Stimulated activated CD4-positive, alpha-beta T cell treated with anti-CD3 and anti-CD28 coated beads, Interleukin-1b, Interleukin-23, amount 100 ng/mL, for 24 hours (primary cell): ENCODE measurements at places on chromosomes 4 and X.

DNA sequence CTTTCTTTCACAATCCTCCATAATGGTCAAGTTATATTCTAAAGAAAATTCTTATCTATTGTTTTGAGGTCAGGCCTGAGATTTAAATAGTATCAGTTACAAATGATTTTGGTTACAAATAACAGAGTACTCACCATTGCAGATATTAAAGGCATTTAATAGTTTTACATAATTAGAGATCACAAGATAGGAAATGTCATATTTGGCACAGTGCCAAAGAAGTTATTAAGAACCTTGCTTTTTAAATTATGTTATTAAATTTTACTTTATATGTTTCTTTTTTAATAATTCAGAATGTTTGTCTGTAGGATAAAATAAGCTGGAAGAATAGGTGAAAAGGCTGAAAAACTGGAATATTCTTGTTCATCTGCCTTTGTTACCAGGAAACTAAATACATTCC, 1174.7 kb downstream of the PCDH18 start:
- no peak for DNase-seq

DNA sequence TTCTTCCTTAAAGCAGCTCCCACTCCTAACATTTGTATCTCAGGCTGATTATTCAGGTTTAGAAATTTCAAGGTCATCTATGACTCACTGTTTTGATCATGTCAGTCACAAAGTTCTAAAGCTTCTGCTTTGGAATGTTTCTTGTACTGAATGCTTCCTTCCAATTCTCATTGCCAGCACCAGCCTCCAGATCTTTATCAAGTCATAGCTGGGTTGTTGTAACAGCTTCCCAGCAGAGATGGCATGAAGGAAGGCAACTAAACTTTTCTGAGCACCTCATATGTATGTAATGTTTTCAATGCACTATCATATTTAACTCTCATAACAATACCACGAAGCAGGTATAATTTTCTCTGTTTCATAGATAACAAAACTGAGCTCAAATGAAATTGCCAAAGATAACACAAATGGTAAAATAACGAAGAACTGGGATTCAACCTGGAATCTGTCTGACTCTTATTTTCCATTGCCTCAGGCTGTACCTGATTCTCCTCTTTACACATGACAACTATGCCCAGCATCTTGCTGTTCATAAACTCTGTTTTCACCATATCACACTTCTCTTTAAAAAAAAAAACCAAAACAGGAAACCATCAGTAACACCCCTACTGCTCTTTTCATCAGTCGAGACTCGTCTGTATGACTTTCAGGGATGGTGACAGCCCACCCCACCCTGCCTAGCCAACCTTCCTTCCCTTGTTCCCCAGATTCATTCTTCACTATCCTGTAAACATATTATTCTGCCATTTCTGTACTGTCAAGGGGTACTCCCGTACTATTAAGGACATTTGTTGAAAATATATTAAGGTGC, 13.4 kb downstream of the TRPC3 start:
- no peak for DNase-seq

GRCh38 chrX:43224496-43224895, 431.6 kb upstream of the MAOA start:
- no peak for DNase-seq

- no peak for DNase-seq
These were observed 76.9 kb downstream of the TMLHE start for GRCh38 chrX:155535866-155536265.

- no peak for DNase-seq
These were observed 1.5 kb downstream of the ASMTL start for GRCh38 chrX:1451251-1451660.

DNA sequence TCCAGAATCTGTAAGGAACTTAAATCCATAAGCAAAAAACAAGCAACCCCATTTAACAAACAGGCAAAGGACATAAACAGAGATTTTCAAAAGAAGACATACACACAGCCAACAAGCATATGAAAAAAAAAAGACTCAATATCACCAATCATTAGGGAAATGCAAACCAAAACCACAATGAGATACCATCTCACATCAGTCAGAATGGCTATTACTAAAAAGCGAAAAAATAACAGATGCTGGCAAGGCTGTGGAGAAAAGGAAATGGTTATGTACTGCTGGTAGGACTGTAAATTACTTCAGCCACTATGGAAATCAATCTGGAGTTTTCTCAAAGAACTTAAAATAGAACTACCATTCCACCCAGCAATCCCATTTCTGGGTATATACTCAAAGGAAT, 156.8 kb upstream of the RADX start:
- DNase-seq: no peak

DNA sequence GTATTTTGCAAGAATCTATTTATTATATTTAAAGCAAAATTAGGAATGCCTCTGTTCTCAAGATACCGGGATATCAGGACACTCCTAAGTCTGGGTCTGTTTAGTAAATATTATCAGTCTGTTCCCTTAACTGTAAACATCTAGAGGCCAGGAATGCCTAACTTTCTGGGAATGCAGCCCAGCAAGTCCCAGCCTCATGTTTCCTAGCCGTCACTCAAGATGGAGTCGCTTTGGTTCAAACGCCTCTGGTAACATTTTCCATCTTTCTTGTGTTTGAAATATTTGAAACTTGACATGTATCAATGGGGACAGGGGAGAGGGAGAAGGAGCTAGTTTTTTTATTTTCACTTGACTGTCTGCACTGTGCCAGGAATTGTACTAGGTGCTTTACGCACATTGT, 85.4 kb downstream of the FBXL5 start:
- DNase-seq: no peak
